ENCODE measurements at places on chromosomes 3 and 15.

- H3K27me3 ChIP-seq: no peaks in the 10 kb centered on the region
- H3K36me3 ChIP-seq: no peaks in the 10 kb centered on the region
Observed at GRCh38 chr3:112498914-112499711, at the start of gene BTLA. Gene BTLA, minus strand, starts transcription at chr3:112499472. Its CDS starts 114 bp downstream, at chr3:112499358.

DNA sequence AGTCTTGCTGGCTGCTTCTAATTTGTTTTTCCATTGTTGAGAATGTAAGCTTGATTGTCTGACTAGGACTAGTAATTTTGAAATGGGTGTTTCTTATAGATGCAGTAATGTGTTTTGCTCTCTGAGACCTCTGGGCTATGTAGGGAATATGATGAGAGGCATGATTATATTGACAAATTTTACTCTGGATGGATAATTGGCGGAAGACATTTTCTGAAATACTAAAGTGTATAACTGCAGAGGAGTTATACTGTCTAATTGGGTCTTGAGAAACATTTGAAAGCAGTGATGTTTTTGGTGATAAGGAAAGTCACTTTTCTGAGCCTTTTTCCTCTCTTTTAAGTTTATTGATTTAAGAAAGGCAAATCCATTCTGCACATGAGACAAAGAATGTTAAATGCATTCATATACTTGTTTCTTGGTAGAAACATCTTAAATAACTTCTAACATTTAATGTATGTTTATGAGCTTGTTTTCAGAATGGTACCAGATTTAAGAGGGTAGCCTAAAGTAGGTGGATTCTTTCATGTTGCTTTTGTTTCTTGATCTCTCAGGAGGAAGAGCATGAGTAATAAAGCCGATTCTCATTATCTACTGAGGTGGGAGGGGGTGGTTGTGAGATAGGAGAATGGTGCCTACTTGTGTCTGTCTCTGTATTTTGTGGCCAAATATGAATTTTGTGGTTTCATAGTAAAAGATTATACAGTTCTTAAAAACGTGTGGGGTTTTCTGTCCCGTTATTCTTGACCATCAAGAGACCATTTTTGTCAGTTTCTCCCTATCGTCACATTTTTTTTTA is 2.0 kb downstream of the ATP2C1 start:
- peaks cover 8% of the 10 kb centered on the region for H3K4me1 ChIP-seq
- DNase-seq: no peak
- H3K36me3 ChIP-seq: no peaks in the 10 kb centered on the region
- no peak overlapping the region for H3K27ac ChIP-seq
- H3K4me3 ChIP-seq: peak overlapping the region; percentile 86

- peaks cover 6% of the 10 kb centered on the region for H3K4me1 ChIP-seq
- no peaks in the 10 kb centered on the region for H3K36me3 ChIP-seq
- H3K27ac ChIP-seq: no peak overlapping the region
- DNase-seq: peak; percentile 68
- no peaks in the 10 kb centered on the region for H3K27me3 ChIP-seq
Observed at GRCh38 chr3:25897019-25897418, 107.1 kb downstream of the OXSM start.

DNA sequence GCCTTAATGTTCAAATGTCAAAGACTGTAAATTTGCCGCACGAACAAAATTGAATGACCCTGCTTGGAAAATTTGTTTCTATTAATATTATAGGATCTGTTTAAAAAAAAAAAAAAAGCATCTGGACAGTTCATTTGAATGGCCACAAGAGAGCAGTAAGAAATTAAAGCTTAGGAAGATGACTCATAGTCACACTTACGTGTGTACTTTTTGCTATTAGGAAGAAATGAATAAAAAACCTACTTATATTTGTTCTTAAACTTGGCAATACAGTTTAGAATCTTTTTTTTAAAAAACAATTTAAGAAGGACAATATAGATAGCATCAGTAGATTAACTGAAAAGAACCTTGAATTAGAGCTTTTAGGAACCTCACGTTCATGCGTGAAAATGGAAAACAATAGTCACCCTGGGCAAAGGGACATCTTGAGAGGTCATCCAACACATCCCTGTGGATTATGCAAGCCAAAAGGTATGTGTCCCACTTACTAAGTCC is 621.8 kb downstream of the MECOM start:
- no peak overlapping the region for H3K4me3 ChIP-seq
- no peaks in the 10 kb centered on the region for H3K4me1 ChIP-seq
- no peaks in the 10 kb centered on the region for H3K27me3 ChIP-seq

GRCh38 chr3:13111873-13112520 is 38.8 kb upstream of the IQSEC1 start:
- H3K27ac ChIP-seq: no peak overlapping the region
- H3K27me3 ChIP-seq: peaks cover 59% of the 10 kb centered on the region
- DNase-seq: no peak
- no peak overlapping the region for H3K4me3 ChIP-seq

- H3K27ac ChIP-seq: no peak overlapping the region
- no peaks in the 10 kb centered on the region for H3K4me1 ChIP-seq
- no peak for DNase-seq
- no peaks in the 10 kb centered on the region for H3K36me3 ChIP-seq
Observed at GRCh38 chr15:91865950-91866349, 12.4 kb downstream of the SLCO3A1 start.

DNA sequence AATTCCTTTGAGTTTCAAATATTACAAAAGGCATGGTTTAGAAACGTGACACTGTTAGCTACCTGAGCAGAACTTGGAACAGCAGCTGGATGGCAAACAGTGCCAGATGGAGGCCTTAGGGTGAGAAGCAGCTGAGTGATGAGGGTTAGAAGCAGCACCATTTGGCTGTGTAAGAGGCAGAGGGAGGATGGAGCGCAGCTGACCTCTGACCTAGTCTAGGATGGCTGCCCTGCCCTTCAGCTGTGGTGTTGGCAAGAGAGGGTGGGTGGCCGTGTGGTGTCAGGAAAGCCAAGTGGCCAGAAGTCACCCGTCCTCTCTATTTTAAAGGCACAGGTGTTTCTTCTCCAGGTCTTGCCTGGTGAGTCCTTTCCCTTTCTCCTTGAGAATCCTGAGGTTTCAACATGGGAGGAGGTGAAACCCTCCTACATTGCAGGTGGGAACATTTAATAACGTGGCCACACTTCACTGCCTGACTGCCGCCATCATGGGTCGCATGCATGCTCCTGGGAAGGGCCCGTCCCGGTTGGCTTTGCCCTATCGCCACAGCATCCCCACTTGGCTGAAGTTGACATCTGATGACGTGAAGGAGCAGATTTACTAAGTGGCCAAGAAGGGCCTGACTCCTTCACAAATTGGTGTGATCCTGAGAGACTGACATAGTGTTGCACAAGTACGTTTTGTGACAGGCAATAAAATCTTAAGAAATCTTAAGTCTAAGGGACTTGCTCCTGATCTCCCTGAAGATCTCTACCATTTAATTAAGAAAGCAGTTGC is 17.6 kb downstream of the BCL2L10 start:
- no peaks in the 10 kb centered on the region for H3K4me1 ChIP-seq
- no peak overlapping the region for H3K27ac ChIP-seq
- no peaks in the 10 kb centered on the region for H3K36me3 ChIP-seq
- 0 out of 2 replicates have a peak, but pooled peaks cover 8% of the 10 kb centered on the region for H3K27me3 ChIP-seq
- H3K4me3 ChIP-seq: no peak overlapping the region
- DNase-seq: no peak

DNA sequence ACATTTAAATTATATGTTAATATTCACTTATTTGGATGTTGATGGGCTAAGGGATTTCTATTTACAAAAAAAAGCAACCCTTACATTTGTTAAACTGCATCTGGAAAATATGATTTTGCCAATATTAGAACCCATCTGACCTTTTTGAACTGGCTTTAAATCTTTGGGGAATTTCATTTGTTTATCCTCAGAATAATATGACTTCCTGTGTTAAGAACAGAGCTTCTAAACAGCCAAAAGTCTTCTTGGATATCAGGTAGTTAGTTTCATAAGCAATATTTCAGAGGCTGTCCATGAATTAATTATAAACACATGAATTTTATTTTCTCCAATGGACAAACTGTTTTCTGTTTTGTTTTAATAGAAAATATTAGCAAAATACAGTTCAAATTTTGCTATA is 301.9 kb upstream of the AGTR1 start:
- no peak overlapping the region for H3K4me3 ChIP-seq
- DNase-seq: no peak
- no peaks in the 10 kb centered on the region for H3K4me1 ChIP-seq
- no peaks in the 10 kb centered on the region for H3K27me3 ChIP-seq
- no peaks in the 10 kb centered on the region for H3K36me3 ChIP-seq

GRCh38 chr3:123072152-123072551 is 5.3 kb downstream of the PDIA5 start:
- peaks cover 36% of the 10 kb centered on the region for H3K4me1 ChIP-seq
- H3K27me3 ChIP-seq: no peaks in the 10 kb centered on the region
- no peak overlapping the region for H3K4me3 ChIP-seq
- no peak overlapping the region for H3K27ac ChIP-seq
- H3K36me3 ChIP-seq: peaks cover 10% of the 10 kb centered on the region
- no peak for DNase-seq

DNA sequence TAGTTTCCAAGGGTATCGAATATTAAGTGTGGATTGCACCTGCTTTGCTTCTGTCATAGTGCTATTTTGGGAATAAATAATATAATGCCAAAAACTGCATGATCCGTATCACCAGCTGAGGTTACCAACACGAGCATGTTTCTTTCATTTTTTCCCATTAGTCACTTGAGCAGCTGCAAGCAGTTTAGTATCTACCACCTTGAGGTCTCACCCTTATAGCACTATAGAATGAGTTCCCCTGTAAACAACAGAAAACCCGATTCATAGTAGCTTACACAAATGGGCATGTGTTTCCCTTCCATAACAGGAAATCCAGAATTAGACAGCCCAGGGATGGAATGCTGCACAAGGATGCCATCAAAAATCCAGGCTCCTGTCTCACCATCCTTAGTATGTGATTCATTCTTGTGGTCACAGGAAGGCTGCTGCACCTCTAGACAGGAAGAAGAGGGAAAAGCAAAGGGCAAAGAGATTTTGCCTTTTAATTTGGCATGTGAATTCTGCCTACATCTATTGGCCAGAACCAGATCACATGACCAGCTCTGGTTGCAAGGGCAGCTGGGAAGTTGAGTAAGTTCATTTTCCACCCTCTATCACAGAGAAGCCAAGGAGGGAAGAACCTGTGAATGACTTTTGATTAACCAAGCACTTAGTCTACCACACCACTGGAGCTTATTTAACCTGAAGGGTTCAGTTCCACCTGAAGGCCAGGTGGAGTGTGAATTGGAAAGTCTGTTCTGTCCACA is 91.3 kb upstream of the SLC25A36 start:
- DNase-seq: no peak
- no peaks in the 10 kb centered on the region for H3K4me1 ChIP-seq
- no peaks in the 10 kb centered on the region for H3K27me3 ChIP-seq
- H3K4me3 ChIP-seq: no peak overlapping the region
- H3K36me3 ChIP-seq: no peaks in the 10 kb centered on the region

- DNase-seq: no peak
- no peak overlapping the region for H3K27ac ChIP-seq
- H3K4me1 ChIP-seq: no peaks in the 10 kb centered on the region
- no peak overlapping the region for H3K4me3 ChIP-seq
- no peaks in the 10 kb centered on the region for H3K36me3 ChIP-seq
Observed at GRCh38 chr3:132210476-132211346, 106.5 kb upstream of the ACP3 start.

GRCh38 chr3:44862226-44862637 is 520 bp downstream of the TMEM42 start:
- no peak overlapping the region for H3K27ac ChIP-seq
- no peak overlapping the region for H3K4me3 ChIP-seq
- DNase-seq: no peak
- H3K27me3 ChIP-seq: no peaks in the 10 kb centered on the region

GRCh38 chr3:138829886-138830510 is 4.7 kb downstream of the PIK3CB start:
- H3K4me1 ChIP-seq: peaks cover 14% of the 10 kb centered on the region
- peaks cover 52% of the 10 kb centered on the region for H3K36me3 ChIP-seq
- no peak overlapping the region for H3K4me3 ChIP-seq
- no peak for DNase-seq

- no peak overlapping the region for H3K4me3 ChIP-seq
- DNase-seq: no peak
- no peaks in the 10 kb centered on the region for H3K36me3 ChIP-seq
- H3K4me1 ChIP-seq: no peaks in the 10 kb centered on the region
Observed at GRCh38 chr15:69351333-69351732, 52.6 kb downstream of the PAQR5 start.

- H3K4me3 ChIP-seq: peak within 1 kb of the TSS; percentile 35
- peaks cover 34% of the 10 kb centered on the region for H3K4me1 ChIP-seq
- H3K36me3 ChIP-seq: no peaks in the 10 kb centered on the region
- H3K27ac ChIP-seq: no peak within 1 kb of the TSS
- no peak for DNase-seq
Observed at GRCh38 chr3:184379358-184380184, at the start of gene CHRD. Gene CHRD, plus strand, starts transcription at chr3:184380054. Its CDS starts 265 bp downstream, at chr3:184380319.

DNA sequence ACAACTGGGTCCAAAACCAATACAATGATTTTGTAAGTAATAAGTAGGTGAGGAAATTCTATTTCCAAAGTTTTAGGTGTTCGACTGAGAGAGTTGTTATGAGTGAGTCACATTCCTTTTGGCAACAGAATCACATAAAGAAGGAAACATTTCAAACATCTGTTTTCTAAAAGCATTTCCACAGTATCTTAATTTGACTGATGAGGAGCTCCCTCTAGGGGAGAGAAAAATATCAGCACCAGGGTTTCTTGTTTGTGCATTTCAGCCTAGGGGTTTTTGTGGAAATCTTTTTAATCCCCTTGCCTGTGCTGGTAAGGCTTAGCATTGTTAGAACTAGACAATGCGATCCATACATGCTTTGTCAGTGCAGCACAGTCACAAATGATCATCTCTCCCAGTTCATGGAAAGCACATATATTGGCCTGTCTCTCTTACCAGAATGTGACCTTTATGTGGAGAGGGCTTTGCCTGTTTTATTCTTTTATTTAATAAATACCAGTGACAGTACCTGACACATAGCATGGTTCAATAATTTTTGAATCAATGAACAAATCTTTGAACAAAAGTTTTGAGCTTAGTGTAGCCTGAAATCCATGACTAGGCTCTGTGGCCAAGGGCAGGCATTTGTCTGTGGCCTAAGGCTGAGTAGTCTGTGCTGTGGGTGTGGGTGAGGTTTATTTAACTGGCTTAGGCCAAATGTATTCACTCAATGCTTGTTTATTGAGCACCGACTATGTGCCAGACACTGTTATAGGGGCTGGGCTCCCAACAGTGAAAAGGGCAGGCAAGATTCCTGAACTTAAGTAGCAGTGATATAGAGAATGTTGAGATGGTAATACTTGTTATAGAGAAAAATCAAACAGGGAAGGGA is 21.1 kb upstream of the IQCF6 start:
- H3K27me3 ChIP-seq: no peaks in the 10 kb centered on the region
- H3K4me3 ChIP-seq: no peak overlapping the region
- no peak overlapping the region for H3K27ac ChIP-seq
- DNase-seq: peak; percentile 25

GRCh38 chr15:78695854-78696253 is 54.8 kb upstream of the CHRNB4 start:
- H3K36me3 ChIP-seq: no peaks in the 10 kb centered on the region
- no peaks in the 10 kb centered on the region for H3K27me3 ChIP-seq
- H3K27ac ChIP-seq: no peak overlapping the region
- H3K4me3 ChIP-seq: no peak overlapping the region
- DNase-seq: no peak

GRCh38 chr3:188683032-188683521 is 488.7 kb upstream of the TPRG1 start:
- no peak for DNase-seq
- H3K4me1 ChIP-seq: no peaks in the 10 kb centered on the region
- H3K4me3 ChIP-seq: no peak overlapping the region
- H3K36me3 ChIP-seq: no peaks in the 10 kb centered on the region

- no peak overlapping the region for H3K27ac ChIP-seq
- H3K4me3 ChIP-seq: no peak overlapping the region
- no peaks in the 10 kb centered on the region for H3K27me3 ChIP-seq
- no peaks in the 10 kb centered on the region for H3K4me1 ChIP-seq
- DNase-seq: no peak
Observed at GRCh38 chr3:66269411-66269810, 48.6 kb downstream of the SLC25A26 start.
